Upper lobe of right lung (tissue), 1 donor: ENCODE measurements at places on chromosomes 3 and 15. TPM values are rescaled to one million over a fixed set of nuclear protein-coding genes. Genes with fewer than 3 reads are reported as not detected.

- no peak for DNase-seq
Measured at GRCh38 chr15:64558460-64559179, 98.2 kb downstream of the ZNF609 start.

- no peak for DNase-seq
Measured at GRCh38 chr15:98103570-98103969, 143.1 kb downstream of the ARRDC4 start.

DNA sequence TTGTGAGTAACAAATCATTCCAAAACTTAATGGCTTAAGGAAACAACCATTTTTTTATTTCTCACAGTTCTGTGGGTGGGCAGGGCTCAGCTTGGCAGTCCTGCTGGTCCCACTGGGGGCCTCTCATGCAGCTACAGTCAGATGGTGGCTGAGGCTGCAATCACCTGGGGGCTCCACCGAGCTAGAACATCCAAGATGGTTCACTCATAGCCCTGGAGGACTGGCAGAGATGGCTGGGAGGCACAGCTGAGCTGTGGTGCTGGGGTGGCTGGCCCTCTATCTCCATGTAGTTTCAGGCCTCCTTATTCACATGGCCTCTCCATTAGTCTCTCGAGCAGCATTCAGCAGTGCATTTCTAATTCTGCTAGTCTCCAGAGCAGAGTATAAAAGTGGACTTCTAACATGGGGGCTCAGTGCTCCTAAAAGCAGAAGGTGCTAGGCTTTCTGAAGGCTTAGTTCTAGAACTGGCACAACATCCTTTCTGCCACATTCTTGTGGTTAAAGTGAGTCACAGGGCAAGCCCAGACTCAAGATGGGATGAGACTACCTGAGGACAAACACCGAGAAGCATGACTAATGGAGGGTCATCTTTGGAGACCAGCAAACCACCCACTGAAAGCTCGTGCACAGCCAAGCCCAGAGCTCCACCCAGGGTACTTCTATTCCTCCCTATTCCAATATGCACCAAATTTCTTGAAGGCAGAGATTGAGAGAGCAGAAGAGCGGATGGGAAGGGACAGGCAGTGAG, 6.3 kb downstream of the CAV3 start:
- no peak for DNase-seq

GRCh38 chr3:29353807-29354206, 72.9 kb downstream of the RBMS3 start:
- no peak for DNase-seq

DNA sequence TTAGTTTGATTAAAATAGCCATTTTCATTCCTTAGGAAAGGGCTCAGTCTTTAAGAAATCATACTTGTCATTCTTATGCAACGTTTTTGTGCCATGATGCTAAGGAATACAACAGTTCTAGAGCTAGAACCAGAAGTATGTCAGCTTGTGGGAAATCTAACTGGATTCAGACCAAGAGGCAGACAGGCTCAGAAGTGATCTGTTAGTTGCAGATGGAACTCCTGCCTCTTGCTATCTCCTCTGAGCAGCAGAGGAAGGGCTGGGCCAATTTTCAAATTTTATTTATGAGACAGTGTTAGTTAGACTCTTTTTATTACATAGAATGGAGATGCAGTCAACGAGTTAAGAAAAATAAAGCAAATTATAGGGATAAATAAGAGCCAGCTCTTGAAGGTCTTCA, 48.5 kb upstream of the RYR3 start:
- no peak for DNase-seq

DNA sequence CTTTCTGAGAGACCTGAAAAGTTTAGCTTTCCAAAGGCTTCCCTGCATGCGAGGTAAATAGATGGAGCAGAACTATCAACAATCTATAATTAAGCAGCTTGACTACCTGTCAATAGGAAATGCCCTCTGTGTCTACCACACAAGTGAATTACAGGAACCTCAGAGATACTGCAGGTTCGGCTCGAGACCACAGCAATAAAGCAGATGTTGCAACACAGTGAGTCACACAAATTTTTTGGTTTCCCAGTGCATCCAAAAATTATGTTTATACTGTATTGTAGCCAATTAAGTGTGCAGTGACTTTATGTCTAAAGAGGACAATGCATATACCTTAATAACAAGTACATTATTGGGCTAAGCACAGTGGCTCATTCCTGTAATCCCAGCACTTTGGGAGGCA, 252.0 kb downstream of the UBE2E2 start:
- DNase-seq = no peak

- DNase-seq = no peak
Measured at GRCh38 chr3:45566196-45566595, 28.4 kb upstream of the LIMD1 start.

DNA sequence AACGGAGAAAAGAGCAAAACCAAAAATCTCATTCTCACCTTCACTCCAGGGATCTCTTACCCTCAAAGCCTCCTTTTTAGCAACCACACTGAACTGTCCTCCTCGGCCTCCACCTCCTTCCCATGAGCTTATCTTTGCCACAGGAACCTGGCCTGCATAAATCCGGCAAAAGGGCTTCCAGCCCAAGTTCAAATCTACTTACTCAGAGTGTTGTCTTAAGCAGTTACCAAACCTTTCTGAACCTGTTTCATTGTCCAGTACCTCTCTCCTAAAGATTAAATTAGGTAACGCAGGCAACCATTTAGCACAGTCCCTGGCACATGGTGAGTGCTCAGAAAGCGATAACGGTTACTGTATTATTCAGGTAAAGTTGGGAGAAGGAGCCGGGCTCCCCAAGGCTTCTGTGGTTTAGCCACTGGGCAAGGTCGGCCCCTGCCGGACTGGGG, 777 bp downstream of the CIB1 start:
- no peak for DNase-seq

GRCh38 chr3:123067689-123068600, 1.1 kb downstream of the PDIA5 start:
- DNase-seq = no peak

- DNase-seq = no peak
Measured at GRCh38 chr3:170564664-170565063, 21.2 kb downstream of the SLC7A14 start.

DNA sequence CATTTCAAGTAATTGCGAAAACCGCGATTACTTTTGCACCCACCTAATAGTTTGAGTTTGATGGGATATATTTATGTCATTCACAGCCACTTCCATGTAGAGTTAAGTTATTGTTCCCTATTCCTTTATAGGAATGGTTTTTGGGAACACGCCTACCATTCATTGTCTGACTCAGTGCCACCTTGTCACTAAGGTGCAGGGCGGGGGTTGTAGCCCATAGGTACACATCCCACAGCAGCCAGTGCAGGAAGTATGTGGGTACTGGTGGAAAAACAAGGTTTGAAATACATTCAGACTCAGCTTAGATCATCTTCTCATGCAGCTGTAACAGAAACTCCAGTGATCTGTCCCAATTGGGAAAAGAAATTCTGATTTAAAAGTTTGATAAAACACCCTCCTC, 48.2 kb upstream of the CFAP161 start:
- no peak for DNase-seq

DNA sequence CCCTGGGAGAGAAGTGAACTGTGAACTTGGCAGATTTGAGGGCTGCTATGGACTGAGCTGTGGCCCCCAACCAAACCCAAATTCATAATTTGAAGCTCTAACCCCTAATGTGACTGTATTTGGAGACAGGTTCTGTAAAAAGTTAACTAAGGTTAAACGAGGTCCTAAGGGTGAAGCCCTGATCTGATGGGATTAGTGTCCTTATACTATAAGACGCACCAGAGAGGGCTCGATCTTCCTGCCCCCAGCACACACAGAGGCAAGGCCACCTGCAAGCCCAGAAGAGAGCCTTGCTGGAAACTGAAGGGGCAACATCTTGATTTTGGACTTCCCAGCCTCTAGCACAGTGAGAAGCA, 34.0 kb downstream of the TKT start:
- DNase-seq = no peak

- DNase-seq = no peak
Measured at GRCh38 chr15:66452420-66452819, 45.1 kb downstream of the SNAPC5 start.

GRCh38 chr15:70605606-70606410, 157.6 kb downstream of the UACA start:
- DNase-seq = no peak

GRCh38 chr15:87401973-87402372, 854.6 kb downstream of the NTRK3 start:
- no peak for DNase-seq

DNA sequence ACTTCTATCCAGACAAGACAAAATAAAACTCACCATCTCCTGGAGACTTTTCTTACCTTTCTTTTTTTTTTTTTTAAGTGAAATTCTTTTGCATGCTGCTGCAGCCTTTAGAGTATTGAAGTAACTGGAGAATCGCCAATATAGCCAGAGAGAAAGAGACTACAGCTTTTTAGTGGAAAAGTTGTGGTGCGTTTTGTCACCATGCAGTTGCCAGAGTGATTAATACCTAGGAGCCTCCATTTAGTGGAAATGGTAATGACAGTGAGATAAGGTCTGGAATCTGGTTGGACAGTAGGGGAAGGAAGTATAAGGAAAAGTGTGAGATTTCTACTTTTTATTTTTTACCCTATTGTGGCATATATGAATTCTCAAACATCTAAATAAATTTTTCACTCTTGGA, 18.1 kb upstream of the PARP14 start:
- DNase-seq = no peak

GRCh38 chr3:151814588-151814987, 672 bp downstream of the AADAC start:
- DNase-seq = no peak

DNA sequence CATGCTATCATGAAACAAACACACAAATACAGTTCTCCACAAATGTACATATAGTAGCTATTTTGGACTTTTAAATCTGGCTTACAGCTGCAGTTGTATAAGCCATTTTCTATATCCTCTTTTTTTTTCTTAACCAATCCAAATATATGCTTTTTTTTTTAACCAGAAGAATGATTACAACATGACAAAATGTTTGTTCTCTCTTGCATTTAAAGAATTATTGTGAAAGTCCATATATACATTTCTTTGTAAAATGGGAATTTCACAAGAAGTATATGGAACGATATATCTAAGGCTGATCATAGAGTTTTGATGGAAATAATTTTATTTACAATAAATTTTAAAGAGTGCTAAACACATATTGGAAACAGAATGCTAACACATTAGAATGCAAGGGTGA, 95.6 kb downstream of the CD200R1L start:
- DNase-seq = no peak

DNA sequence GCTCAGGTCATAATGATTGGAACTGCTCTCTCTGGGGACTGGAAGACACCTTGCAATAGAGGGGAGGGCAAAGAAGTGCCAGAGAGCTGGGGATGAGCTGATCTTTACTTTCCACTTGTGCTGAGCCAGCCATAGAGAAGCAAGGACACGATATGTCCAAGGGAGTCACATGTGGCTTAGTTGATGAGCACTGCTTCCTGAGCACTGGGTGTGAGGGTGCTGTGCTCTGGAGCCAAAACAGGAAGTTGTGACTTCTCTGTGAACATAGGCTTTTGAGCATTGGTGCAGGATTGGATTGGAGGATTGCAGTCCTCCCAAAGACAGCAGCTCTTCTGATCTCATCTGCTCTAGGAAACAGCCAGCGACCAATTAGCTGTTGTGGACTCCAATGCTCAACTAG, 6.7 kb downstream of the PARP14 start:
- DNase-seq = no peak

- no peak for DNase-seq
Measured at GRCh38 chr3:49867871-49868321, 1.8 kb downstream of the CAMKV start.

DNA sequence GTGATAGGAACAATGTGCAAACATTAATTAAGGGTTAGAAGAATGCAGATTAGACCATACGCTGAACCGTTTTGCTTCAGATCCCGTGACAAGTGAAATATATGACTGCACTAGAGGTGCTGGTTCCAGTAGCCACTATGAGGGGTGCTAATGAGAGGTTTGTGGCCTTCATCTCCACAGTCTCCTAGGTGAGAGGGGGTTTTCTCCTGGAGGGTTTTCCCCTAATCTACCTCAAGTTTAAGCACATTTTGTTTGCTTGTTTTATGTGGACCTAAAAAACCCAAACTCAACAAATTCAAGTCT, 13.7 kb upstream of the SHF start:
- no peak for DNase-seq

The WHAMM gene
- 13.1 TPM for total RNA-seq

The KLHL40 gene
- total RNA-seq = not detected

The DUOXA2 gene
- total RNA-seq = not detected

The TMCO5A gene
- total RNA-seq = not detected

The CD96 gene
- total RNA-seq = 9.5 TPM

The CYP1A1 gene
- 2.4 TPM for total RNA-seq

The RHOA gene
- total RNA-seq = 543 TPM

The C2CD4A gene
- total RNA-seq = 0.14 TPM

The TSEN2 gene
- total RNA-seq = 16.0 TPM

The PRR20G gene
- total RNA-seq = not detected

The BCHE gene
- total RNA-seq = 6.8 TPM

The GOLGA6L7 gene
- total RNA-seq = not detected
